ENCODE measurements at places on chromosomes 12 and 14.

GRCh38 chr12:123607756-123608155 lies 5.9 kb downstream of the DDX55 start:
- no peak for DNase-seq

DNA sequence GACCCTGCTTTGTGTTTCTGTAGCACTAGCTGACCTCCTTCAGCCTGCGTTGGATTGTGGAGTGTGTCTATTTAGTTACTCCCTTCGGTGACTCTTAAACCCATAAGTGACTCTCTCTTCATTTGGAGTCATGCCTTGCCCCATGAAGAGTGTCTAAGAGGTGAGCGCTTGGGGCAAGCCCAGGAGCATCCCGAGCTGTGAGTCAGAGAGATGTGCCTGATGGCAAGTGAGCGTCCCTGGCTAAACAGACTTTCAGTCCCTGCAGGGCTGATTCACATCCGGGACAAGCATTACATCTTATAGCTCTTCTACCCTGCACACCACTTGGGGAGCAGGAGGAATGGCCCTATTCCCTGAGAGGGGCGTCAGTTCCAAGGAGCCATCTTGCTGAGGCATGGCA lies 24.3 kb upstream of the ATF1 start:
- no peak for DNase-seq

DNA sequence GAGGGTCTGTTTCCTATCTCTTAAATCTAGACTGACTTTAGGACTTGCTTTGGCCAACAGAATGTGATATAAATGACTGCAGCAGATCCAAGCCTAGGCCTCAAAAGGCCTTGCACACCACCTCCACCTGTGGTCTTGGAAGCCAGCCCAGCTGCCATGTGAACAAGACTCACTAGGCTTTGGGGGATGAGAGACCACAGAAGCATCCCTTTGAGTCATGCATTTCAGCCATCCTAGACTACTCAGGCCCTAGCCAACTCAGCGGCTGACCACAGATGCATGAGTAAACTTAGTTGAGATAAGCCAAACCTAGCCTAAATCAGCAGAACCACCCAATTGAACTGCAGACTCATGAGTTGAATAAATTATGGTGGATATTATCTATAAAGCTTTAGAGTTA lies 87.7 kb downstream of the KCNH5 start:
- DNase-seq: peak; percentile 57

GRCh38 chr12:106767206-106767605 lies 7.3 kb upstream of the RIC8B start:
- DNase-seq: no peak

GRCh38 chr12:11584221-11584855 lies 65.1 kb upstream of the ETV6 start:
- no peak for DNase-seq

- DNase-seq: no peak
Observed at GRCh38 chr12:24898185-24898584, 50.7 kb downstream of the BCAT1 start.

GRCh38 chr12:95130096-95130495 lies 56.7 kb upstream of the NR2C1 start:
- DNase-seq: no peak

- DNase-seq: no peak
Observed at GRCh38 chr14:22177870-22178269, 411.2 kb downstream of the DAD1 start.

GRCh38 chr14:36646664-36647416 lies 14.8 kb upstream of the PAX9 start:
- no peak for DNase-seq

GRCh38 chr14:93171376-93171775 lies 13.3 kb downstream of the MOAP1 start:
- DNase-seq: no peak

DNA sequence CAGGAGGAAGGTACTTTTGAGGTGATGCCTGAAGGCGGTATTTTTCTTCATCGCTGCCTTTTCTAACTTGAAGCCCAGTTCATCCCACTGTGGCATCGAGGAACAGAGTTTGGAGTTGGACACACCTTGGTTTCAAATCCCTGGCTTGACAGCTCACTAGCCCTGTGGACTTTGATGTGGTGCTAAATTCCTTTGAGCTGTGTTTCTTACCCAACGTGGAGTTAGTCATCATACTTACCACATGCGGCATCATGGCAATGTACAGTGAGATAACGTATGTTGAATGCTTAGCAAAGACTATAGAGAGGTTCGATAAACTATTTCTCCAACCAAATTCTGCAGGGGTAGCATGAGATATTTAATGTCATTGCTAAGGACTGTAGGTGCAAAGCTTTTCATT lies 3.4 kb downstream of the PLEKHG3 start:
- peak; percentile 50 for DNase-seq

DNA sequence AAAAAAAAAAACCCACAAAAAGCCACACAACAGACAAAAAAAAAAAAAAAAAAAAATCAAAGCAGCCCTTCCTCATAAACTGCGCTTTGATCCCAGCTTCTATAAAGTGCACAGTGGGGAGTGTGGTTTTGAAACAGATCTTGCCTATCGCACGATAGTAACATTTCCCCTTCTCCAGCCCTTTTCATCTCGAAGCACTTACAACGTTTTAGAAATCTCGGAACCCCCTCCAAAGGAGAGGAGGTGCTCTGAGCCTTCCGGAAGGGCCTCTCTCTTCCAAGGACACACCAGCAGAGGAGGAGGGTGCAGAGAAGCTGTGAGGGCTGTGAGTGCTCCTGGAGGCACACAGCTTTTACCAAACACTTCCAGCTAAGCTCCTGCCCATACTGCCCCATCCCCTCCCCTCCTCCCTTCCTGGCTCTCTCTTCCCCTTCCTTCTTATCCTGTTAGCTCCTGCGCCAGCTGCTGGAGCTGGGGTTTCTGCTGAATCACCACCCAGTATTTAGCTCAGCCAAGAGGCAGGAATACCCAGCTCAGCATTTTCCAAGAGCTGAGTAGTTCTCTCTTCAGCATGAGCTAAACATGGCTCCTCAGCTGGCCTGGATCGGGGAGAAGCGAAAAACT lies 28.4 kb downstream of the SLC7A8 start:
- DNase-seq: peak; percentile 52

DNA sequence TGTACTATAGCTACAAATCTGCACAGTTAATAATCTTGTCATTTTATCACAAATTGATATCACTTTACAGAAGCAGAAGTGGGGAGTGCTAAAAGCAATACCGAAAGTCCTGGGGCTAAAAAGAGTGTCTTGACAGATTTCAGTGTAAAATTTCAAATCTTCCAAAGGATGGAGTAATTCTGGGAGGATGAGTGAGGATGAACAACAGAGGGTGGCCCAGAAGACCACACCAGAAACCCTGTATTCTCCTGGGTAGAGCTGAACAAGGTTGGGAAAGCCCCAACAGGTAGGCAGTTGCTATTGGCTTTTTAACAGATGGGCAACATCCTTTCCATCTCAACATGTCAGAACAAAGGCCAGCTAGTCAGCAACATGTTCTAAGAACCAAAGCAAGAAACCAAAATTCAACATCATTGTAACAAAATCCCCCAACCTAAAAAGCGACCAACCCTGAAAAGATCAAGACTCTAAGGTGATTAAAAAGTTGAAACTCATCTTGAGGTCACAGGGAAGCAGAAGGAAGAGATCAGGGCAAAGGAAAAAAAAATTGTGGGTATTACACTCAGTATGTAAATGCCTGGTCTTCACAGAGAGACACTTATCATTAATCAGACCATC lies 38.8 kb downstream of the CBX5 start:
- DNase-seq: no peak

DNA sequence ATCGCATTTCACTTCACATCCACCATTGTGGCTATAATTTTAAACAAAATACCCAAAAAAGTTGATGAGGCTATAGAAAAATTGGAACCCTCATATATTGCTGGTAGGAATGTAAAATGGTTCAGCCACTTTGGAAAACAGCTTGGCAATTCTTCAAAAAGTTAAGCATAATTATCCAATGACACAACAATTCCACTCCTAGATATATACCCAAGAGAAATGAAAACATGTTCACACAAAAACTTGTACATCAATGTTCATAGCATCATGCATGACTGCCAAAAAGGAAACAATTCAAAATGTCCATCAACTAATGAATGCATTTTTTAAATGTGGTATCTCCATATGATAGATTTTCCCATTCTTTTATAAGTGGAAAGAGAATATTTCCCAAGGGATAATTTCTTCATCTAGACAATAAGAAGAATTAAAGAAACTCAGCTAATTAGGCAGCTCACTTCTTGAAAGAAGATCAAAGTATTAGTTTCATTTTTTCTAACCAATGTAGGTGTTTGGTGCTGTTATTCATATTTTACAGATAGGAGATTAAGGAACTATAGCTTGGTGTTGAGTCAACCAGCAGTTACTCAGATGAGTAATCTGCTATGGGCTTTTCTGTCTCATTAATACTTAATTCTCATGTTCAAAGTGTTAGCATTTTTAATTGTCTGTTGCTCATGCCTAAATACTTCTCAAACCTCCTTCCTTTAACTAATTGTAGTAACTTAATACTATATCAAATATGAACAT lies 32.8 kb downstream of the YEATS4 start:
- DNase-seq: peak; percentile 2

DNA sequence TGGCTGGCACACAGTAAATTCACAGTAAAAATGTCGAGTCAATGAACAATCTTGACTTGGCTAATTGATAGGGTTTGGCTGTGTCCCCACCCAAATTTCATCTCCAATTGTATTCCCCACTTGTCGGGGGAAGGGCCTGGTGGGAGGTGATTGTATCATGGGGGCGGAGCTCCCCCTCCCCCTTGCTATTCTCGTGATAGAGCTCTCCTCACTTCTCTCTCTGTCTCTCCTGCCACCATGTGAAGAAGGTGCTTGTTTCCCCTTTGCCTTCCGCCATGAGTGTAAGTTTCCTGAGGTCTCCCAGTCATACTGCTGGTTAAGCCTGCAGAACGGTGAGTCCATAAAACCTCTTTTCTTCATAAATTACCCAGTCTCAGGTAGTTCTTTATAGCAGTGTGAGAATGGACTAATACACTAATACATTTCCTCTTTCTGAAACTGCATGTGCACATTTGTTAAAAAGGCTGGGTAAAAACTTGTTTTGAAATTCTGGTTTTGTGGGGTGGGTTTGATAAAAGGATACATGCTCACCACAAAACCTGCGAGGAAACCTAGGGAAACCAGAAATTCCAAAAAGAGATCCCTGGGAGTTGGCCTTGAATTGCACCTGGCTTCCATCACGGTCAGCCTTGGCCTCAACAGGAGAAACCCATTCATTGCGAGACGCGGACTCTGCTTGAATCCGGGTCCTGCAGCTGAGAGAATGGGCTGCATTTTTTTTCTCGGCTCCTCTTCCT lies 16.2 kb upstream of the MYL2 start:
- no peak for DNase-seq

- no peak for DNase-seq
Observed at GRCh38 chr12:65282840-65283239, 4.4 kb downstream of the MSRB3 start.

DNA sequence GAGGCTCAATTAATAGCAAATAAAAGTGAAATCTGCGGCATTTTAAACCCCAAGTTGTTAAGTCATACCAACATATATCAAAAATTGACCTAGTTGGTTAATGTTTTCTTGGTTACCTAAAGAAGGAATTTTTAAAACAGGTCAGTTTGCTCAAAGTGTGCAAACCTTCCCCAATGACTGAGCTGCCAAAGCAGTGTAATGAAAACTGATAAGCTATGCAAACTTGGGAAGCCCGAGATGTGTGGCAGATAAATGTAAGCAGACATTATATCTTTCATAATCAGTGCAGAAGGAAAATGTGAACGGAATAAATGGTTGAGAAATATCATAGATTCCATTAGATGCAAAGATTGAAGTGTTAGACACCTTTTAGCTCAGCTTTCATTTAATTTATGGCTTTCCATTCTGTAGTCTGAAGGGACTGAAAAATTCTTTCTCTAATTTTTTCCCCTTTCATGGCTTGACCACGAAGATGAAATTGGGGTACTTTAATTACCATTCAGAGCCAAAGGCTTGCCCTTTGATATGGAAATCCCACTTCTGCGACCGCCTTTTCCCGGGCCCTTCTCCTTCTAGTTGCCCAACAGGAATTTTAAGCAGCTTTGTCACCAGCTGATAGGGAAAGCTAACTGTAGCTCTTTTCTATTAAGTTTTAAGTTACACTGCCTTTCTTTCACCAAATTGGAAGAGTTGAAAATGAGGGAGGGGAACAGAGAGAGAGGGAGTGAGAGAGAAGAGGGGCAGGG lies 306.6 kb upstream of the SOX5 start:
- no peak for DNase-seq

GRCh38 chr12:39125566-39125965 lies 220.2 kb upstream of the CPNE8 start:
- peak; percentile 30 for DNase-seq

GRCh38 chr12:109115758-109116610 lies at the start of gene ACACB:
Gene ACACB (plus strand): TSS chr12:109116587. CDS start chr12:109139406, 22,819 bp downstream.
- DNase-seq: no peak

DNA sequence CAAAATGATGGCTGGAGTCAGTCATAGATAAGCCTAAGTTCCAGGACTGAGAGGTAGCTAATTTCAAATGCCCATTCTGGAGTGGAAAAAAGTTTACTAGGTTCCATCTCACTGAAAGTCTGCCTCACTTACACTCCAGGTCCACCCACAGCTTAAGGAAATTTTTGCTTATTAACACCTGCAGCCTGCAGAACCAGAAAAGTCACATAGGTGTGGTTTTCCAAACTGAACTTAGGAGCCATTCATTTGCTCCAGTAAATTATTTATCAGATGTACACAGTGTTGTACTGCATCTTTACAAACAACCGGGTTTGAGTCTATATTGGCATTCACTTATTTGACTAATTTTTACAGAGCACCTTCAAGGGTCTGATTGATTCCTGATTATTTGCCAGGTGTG lies 157.4 kb upstream of the ARID2 start:
- DNase-seq: no peak

DNA sequence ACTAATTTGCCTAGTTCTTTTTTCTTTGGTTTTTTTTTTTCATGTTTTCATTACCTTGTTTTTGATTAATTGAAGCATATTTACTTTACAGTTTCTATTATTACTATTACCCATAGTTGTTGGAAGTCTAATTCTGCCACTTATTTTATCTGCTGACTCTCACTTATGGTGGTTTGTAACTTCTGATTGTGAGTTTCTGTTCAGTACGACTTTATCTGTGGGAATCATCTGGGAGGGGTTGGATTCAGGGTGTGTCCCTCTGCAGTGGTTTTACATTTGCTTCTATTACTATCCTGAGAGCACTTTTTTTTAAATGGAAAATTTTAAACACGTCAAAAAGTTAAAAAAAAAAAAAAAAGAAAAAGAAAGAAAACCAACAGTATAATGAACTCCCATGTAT lies 26.4 kb upstream of the SOS2 start:
- DNase-seq: no peak

- DNase-seq: no peak
Observed at GRCh38 chr12:131239384-131240094, 285.8 kb downstream of the ADGRD1 start.
